ENCODE measurements at places on chromosomes 5 and 9. TPM values are rescaled to one million over a fixed set of nuclear protein-coding genes. Genes with fewer than 3 reads are reported as not detected.

The GKAP1 gene
- total RNA-seq: 5.4 TPM

The CSNK1A1 gene
- 191 TPM for total RNA-seq

GRCh38 chr9:123537809-123538208 is 181.8 kb downstream of the CRB2 start:
- no peak for DNase-seq

DNA sequence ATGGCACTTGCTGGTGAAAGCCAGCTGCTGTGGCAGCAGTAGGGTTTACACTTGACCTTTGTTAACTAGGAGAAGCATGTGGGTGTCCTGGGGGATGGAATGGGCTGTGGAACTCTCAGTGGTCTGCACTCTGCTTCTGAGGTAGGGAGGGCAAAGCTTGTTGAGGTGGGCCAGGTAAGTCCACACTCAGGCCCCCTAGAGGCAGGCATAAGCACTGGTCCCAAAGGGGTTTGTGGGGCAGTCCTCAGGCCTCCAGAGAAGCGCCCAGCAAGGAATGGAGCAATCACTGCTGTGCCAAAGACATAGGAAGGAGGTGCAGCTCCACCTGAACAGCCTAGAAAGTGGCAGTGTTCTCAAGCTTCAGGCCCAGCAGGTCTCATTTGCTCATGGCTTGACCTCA is 34.7 kb downstream of the INSL4 start:
- no peak for DNase-seq

The SPATA31E1 gene
- total RNA-seq: not detected

The BARHL1 gene
- total RNA-seq: not detected

The IFNA2 gene
- total RNA-seq: not detected

The PCDHB1 gene
- total RNA-seq: 0.12 TPM

DNA sequence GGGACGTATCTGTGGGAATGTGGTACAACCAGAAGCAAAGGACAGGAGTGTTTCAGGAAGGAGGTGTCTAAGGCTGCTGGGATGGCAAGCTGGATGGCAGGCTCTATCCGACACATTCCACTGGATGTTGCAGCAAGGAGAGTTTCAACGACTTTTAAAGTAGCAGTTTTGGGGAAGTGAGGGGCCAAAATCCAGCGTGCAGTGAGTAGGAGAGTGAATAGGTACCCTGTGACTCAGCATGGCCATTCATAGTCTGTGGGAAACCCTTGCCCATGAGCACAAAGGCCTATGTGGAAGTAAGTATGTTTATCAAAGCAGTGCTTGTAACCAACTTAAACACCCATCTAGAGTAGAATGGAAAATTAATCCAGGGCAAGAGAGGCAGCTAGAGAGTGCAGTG is 664.7 kb downstream of the ACTL7B start:
- no peak for DNase-seq

DNA sequence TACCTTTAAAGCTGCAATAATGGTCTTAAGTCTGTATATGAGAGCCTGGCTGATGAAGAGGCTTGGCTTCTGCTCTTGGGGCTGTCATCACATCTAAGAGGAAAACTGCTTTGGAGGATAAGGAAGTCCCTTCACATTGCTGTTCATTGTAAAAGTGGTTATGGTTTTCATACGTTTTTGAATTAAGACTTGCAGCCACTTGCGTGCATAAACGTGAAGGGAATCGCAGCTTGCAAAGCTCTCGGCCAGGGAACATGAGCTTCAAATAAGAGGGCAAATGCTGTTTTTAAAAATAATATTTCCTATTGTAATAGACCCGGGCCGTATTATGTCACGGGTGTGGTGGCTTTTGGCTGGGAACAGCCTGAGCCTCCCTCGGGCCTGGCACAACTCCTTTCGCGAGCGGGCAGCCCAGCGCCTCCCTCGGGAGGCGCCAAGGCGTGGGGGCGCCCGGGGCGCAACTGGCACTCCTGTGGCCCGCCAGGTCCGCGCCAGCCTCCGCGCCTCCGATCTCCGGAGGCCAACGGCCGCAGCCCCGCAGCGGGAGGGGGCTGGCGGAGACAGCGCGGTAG is 538 bp upstream of the ARHGEF28 start:
- no peak for DNase-seq

DNA sequence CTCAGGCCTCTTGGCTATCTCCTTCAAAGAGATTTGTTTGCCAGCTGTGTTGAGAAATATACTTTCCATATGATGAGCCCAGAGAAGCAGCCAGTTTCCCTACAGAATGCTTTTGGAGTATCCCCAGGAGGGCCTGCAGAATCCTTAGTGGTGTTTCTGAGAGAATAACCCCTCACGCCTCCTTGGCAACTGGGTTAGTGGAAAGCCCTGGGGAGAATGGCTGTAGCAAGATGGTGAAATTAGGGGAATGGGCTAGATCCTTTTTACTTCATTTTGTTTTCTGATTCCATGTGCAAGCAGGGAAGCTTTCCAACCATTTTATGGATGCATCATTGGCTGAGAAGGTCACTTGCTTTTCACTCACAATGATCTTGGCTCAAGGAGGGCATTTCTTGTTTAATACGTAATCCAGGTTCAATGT is 364.6 kb downstream of the DMRT2 start:
- DNase-seq: no peak

The PHF24 gene
- 0.23 TPM for total RNA-seq

The WNK2 gene
- 0.35 TPM for total RNA-seq

- DNase-seq: peak; percentile 88
Observed at GRCh38 chr9:110255463-110256379, 586 bp downstream of the TXN start.

GRCh38 chr9:77912895-77913693 is 118.5 kb downstream of the GNAQ start:
- DNase-seq: no peak

- DNase-seq: no peak
Observed at GRCh38 chr5:16392718-16393117, 72.9 kb downstream of the ZNF622 start.

DNA sequence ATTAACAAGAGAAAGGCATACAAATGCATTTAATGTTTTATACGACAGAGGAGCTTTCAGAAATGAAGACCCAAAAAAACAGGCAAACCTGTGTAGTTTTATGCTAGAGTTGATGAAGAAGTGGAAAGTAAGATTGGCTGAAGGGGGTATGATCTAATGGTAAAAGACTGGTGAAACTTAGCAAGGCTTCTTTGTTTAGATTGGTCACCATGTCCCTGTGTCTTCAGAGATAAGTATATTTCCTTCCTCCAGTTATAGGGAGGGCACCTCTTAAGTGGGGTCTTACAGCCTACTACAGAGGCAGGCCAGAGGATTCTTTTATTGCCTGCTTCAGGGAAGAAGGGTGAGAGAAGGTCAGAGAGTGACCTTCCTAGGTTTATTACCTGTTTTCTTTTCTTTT is 56.4 kb downstream of the PRKACG start:
- DNase-seq: no peak

The ST6GALNAC4 gene
- 58.8 TPM for total RNA-seq

The UGCG gene
- total RNA-seq: 50.7 TPM

The TMC1 gene
- not detected for total RNA-seq

The ADAMTS13 gene
- 2.0 TPM for total RNA-seq

The LRRC26 gene
- total RNA-seq: not detected

DNA sequence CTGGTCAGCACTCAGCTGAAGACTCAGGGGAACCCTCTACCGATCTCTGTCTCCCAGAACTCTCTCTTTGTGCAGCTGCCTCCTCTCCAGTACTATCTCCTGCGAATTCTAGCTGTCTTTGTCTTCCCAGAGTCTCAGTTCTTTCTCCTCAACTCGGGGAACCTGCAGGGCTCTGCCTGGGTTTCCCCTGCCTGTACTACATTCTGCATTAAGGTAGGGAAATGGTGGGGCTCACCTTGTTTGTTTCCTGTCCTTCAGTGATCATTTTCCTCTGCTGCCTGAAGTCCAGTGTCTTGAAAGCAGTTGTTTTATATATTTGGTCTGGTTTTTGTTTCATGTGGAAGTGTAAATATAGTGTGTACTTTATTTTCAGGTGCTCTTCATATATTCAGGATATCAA is 43.1 kb upstream of the IGFBPL1 start:
- no peak for DNase-seq

DNA sequence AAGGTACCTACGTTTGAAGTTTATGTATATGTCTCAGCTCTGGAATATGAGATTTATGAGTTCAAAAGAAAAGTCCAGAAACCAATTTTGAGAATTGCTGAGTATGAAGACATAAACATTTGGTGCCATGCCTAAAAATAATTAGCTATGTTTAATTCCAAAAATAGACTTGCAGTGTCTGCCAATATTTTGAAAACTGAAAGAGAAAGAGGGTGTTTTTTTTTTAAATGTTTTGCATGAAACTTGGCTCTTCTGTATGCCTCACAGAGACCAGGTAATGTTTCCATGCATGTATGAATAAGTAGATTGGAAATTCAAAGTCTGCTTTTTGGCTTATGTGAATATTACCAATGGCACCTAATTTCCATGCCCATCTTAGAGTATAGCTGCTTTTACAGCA is 634.4 kb upstream of the C9orf72 start:
- DNase-seq: no peak

The JADE2 gene
- total RNA-seq: 86.7 TPM

The CENPH gene
- 1.6 TPM for total RNA-seq

DNA sequence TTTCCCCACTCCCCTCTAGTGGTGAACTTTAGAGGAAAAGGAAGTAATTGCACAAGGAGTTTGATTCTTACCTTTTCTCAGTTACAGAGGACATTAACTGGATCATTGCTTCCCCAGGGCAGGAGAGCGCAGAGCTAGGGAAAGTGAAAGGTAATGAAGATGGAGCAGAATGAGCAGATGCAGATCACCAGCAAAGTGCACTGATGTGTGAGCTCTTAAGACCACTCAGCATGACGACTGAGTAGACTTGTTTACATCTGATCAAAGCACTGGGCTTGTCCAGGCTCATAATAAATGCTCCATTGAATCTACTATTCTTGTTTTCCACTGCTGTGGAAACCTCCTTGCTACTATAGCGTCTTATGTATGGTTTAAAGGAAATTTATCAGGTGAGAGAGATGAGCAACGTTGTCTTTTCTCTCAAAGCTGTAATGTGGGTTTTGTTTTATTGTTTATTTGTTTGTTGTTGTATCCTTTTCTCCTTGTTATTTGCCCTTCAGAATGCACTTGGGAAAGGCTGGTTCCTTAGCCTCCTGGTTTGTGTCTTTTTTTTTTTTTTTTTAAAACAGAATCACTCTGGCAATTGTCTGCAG is 25.3 kb downstream of the SLC22A5 start:
- DNase-seq: no peak

- no peak for DNase-seq
Observed at GRCh38 chr5:23717486-23717885, 210.1 kb downstream of the PRDM9 start.

DNA sequence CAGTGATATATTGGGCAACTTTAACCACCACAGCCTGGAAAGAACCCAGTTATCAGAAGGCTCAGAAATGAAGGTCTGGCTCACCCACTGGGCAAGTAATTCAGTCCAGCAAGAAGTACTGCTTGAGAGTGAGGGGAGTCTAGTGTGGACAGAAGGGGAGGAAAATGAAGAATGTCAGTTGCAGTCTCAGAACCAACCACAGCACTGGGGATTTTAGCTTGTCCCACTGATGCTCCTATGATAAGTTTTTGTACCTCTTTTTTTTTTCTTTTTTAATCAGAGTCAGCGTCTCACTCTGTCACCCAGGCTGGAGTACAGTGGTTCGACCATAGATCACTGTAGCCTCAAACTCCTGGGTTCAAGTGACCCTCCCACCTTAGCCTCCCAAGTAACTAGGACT is 9.4 kb upstream of the CD72 start:
- no peak for DNase-seq

- DNase-seq: no peak
Observed at GRCh38 chr5:97501286-97501964, 318.4 kb upstream of the RIOK2 start.

GRCh38 chr5:15794052-15794985 is 294.3 kb downstream of the FBXL7 start:
- DNase-seq: no peak

The NXNL2 gene
- total RNA-seq: not detected

GRCh38 chr5:108101130-108101529 is 280.8 kb downstream of the FBXL17 start:
- no peak for DNase-seq

The FRMD3 gene
- total RNA-seq: 10.8 TPM

DNA sequence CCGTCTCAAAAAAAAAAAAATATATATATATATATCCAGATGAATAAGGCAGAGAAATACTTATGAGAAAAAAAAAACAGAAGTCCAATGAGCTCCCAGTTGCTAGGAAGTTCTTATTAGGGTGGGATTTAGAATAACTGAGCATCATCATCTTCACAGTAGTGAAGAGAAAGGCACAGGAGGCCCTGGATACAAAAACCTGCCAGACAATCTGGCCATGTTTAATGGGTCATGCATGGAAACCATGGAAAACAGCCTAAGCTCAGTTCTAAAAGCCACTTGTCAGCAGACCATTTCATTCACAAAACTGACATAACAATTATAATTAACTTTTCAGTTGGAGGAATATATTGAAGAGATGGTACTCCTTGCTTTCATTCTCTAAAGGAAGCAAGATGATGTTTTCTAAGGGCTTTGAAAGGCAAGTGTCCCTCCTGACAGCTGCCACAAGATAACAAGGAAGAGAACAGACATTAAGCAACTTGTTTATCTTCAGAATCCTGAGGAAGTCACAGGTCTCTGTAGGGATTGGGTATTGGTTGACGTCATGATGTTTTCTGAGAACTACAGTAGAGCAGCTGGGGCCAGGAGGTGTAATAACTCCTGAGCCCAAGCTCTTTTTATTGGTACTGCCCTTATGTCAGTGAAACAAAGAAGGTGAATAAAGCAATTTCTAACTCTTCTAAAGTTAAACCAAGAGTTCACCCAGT is 463.1 kb downstream of the DMAC1 start:
- DNase-seq: no peak

- no peak for DNase-seq
Observed at GRCh38 chr9:114226246-114227055, 71.1 kb downstream of the COL27A1 start.

The TRPM3 gene
- total RNA-seq: 0.35 TPM

DNA sequence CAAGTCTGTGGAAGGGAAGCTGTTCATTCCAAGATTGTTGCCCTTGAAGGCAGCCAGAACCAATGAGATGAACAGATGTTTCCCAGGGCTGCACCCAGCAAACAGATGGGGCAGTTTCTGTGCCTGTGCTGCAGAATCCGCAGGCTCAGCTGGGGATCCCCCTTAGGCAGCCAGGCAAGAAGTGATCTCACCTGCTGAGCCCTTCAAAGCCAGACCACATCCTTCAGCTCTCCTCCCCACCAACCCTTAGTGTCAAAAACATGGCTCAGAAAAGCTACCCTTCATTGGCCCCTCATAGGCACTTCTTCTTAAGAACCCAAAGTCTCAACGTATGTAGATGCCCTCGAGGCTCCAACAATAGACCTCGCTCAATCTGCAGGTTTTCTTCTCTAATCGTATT is 626.7 kb downstream of the CCDC171 start:
- no peak for DNase-seq

- DNase-seq: no peak
Observed at GRCh38 chr9:130732793-130733221, 39.2 kb downstream of the EXOSC2 start.

- DNase-seq: no peak
Observed at GRCh38 chr9:114880291-114880745, 50.1 kb downstream of the TNFSF8 start.

GRCh38 chr5:157269761-157270272 is 3.9 kb downstream of the CYFIP2 start:
- no peak for DNase-seq

- DNase-seq: no peak
Observed at GRCh38 chr5:92730486-92730885, 850.5 kb downstream of the NR2F1-AS1 start.

The CCDC69 gene
- 81.9 TPM for total RNA-seq
